ENCODE measurements at places on chromosomes 4 and X. TPM values are rescaled to one million over a fixed set of nuclear protein-coding genes. Genes with fewer than 3 reads are reported as not detected.

Gene INTU
- 24.2 TPM for total RNA-seq

Gene MOB1B
- 34.3 TPM for total RNA-seq

Gene MAGEA2B
- not detected for total RNA-seq

DNA sequence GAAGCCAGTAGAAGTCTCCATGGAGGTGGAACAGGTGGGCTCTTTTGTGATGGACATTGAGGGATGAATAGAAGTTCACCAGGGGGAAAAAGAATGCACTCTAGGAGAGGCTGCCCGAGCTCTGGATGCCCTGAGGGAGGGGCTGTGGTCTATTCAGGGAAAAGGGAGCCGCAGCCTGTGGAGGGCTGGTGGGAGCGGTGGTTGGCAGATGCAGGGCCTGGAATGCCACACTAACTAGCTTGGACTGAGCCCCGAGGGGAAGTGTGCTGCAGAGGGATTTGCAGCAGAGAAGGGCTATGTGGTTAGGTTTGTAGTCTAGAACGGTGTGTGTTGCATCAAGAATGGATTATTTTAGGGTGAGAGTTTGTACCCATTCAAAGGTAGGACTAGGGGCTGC lies 29.5 kb upstream of the PSAPL1 start:
- DNase-seq = no peak

GRCh38 chrX:13690836-13691235 lies 1.9 kb downstream of the RAB9A start:
- DNase-seq = no peak

GRCh38 chrX:119087121-119087520 lies 14.3 kb downstream of the CT47C1 start:
- no peak for DNase-seq

- no peak for DNase-seq
These were observed 77.6 kb downstream of the CWH43 start for GRCh38 chr4:49063670-49064069.

GRCh38 chr4:62162606-62163005 lies 962.5 kb downstream of the ADGRL3 start:
- DNase-seq = no peak

DNA sequence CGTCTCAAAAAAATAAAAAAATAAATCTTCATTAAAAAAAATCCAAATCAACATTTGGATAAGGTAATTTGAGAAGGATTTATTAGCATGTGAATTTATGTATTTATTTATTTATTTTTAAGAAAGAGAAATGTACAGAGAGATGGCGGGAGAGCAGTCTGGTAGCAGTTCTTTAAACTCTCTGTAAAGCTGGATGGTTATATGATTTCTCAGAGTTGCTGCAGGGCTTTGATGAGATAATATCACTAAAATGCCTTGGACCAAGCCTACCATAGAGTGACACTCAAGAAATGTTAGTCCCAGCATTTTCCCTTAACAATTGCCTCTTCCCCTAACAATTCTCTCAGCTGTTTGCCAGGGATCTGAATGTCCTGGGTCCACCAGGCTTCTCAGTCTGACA lies 103.4 kb upstream of the LNX1 start:
- no peak for DNase-seq

Data from sciatic nerve (tissue), 2 donors.